ENCODE measurements at places on chromosomes 4 and X. TPM values are rescaled to one million over a fixed set of nuclear protein-coding genes. Genes with fewer than 3 reads are reported as not detected.

Gene MAGEA1
- total RNA-seq, result not detected

Gene GAGE1
- not detected for total RNA-seq

DNA sequence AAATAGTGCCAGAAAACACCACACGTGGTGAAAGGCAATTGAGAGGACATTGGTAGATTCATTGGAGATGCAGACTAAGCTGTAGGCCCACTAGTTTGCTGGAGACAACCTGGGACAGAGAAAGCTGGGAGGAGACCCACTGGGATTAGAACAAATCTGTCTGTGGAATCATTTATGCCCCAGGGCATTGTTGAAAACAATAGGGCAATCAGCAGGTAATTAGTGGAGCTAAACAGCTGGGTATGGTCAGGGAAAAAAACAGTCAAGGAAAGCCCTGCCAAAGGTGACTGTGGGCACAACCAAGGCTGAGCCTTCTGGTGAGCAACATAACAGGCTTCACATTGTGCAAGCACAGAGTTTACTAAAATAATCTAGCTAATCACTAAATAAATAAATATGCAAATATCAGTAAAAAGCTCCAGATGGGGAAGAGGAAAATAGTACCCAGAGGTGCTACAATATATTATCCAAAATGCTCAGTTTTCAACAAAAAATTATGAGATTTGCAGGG is 9.0 kb downstream of the TCEAL3 start:
- DNase-seq, result no peak

DNA sequence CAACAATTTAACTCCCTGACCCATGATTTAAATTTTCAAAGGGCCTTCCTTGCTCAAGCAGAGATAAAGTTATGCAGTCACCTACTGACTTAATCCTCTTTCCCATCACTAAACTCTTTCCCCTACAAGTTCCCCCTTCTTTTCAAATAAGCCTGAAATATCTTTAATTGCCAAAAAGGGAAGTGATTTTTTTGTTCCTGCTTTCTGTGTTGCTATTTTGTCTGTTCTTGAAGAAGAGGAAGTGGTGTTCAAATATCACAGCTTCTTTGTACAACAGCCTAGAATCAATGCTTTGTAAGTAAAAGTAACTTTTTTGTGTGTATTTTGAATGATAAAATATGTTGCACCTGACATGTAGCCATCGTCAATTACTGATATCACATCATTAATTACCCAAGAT is 595.9 kb downstream of the CENPC start:
- DNase-seq, result no peak

- no peak for DNase-seq
Measured at GRCh38 chr4:8264106-8264505, 5.4 kb upstream of the HTRA3 start.

DNA sequence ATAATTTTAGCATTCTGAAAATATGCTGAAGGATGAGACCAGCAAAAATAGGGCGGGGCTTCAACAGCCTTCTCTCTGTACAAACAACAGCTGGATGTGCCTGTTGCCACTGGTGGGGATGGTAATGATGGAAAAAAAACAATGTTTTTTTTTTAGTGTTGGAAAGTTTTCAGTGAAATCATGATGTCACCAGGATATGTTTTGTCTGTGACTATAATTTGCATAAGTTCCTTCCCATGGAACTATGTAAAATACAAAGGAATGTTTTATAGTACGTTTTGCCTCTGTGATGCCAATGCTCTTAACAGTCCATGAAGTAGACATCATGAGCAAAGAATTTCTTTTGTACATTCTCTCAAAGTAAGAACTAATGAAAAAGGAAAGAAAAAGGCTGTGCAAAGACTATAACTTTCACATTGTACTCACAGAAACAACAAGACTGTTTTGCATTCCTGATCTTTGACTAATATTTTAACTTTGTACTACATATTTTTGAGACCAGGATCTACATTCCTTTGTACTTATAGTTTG is 589.7 kb downstream of the SPRY1 start:
- peak; percentile 57 for DNase-seq

GRCh38 chr4:80540785-80541469 is 205.4 kb downstream of the CFAP299 start:
- no peak for DNase-seq

DNA sequence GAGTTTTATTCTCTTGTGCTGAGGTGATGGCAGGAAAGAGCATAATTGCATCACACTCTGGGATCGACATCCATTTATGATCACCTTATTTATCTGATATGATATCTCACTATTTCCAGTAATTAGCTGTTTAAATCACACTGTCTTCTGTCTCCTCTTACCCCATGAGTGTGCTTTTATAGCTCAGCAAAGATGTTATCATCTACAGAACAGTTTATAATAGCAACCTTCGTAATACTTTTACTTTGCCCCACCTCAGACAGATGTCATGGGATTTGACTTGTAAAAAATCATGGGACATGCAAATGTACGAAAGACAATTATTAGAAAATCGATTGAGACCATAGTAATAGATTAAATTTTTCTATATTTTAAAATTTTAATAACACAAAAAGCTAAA is 1122.3 kb upstream of the PCDH10 start:
- DNase-seq, result no peak

GRCh38 chr4:3294401-3295241 is 1.8 kb downstream of the RGS12 start:
- DNase-seq, result no peak

GRCh38 chr4:7909463-7910262 is 30.0 kb downstream of the AFAP1 start:
- no peak for DNase-seq

GRCh38 chr4:8738471-8738931 is 133.1 kb downstream of the HMX1 start:
- no peak for DNase-seq
